ENCODE measurements at places on chromosomes 4 and X.

DNA sequence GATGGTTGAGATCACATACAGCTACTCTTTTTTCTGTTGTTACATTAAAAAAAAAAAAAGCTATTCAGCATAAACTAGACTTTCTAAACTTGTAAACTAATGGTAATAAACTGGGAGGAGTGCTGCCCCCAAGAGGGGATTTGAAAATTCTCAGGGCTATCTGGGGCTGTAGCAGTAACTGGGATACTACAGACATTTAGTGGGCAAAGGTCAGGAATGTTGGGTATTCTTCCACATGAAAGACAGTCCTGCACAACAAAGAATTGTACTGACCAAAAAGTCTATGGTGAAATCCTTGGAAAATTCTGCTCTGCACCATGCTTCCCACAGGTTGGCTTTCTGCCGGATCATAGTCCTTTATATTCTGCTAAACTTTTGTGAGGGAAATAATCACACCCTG is 232.6 kb upstream of the BOD1L1 start:
- peak; percentile 16 for DNase-seq

DNA sequence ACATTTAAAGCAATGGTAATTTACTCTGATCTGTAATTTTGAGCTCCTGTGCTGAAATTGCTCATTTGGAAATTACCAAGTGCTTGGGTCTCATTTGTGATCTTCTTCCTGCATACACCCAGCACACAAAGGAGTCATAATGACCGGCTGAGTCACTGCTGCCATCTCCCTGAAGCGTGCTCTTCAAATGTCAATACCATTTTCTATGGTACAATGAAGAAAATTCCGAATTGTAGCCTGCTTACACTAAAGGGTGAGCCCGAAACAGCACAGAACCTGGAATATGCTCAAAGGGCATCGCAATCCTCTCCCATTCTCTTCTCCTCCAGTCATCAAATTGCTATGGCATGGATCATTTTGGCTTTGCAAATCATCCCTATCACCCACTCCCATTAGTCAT is 140.5 kb downstream of the GRIA3 start:
- no peak for DNase-seq

DNA sequence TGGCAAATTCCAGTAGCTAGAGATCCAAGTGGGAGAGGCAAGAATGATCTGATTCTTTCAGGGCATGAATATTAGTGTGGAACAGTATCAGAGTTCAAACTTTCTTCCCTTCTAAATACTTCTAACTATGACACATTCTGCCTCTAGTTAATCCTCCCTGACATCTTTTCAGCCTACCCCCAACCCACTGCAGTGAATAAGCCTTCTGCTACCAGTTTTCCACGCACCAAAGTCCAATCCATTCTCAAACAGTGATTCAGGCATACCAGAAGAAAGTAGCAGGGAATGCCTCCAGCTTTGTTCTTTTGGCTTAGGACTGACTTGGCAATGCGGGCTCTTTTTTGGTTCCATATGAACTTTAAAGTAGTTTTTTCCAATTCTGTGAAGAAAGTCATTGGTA is 155.4 kb upstream of the FTHL17 start:
- peak; percentile 80 for DNase-seq

DNA sequence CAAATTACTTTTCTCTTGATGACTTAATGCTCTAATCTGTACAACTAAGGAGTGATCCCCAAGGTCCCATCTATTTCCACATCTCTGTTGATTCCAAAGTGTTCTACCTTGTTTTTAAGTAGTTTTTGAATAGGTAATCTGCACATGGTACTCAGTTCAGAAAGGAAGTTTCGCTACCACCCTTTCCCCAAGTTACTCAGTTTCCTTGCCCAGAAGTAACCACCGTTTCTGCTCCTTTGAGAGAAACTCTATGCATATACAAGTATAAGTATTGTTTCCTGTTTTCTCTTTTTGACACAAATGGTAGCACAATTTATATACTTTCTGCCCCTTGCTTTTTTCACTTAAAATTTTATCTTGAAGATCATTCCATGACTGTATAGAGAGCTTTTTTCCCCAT is 18.1 kb downstream of the TMEM154 start:
- DNase-seq = no peak

DNA sequence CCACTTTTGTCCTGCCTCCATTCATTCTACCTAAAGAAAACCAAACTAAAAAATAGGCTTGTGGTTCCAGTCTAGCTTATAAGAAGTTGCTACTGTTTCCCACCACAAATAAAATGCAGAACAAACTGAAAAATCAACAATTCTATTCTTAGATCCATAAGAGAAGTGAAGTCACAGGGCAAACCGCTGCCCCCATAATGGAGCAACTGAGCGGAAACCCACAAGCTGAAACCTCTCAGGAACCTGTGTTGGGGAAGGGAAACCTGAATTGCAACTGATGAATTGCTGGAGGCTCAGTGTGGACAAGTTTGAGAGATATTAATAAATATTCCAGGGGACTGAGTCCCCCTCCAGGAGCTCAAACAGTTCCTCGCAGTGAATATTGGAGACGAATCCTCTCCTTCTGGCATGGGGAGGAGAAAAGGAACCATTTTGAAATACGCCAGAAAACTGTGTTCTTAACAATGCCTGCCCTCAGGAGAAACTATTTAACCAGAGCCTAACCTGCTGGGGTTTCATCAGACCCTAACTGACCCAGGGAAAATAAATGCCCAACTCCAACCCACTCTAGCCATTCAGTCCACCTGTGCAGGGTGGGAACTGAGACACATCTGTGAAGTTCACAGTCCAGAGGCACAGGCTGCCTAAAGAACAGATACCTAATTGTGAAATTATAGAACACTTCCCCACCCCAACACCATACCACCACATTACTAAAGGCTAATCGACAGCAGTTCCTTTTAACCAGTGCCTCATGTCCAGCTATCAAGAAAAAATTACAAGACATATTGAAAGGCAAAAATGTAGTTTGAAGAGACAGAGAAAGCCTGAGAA is 22.8 kb upstream of the SH3RF1 start:
- no peak for DNase-seq

GRCh38 chrX:4994855-4995254 is 1233.8 kb downstream of the NLGN4X start:
- no peak for DNase-seq

- DNase-seq = no peak
These were observed 548 bp downstream of the TMEM164 start for GRCh38 chrX:110003167-110004156.

DNA sequence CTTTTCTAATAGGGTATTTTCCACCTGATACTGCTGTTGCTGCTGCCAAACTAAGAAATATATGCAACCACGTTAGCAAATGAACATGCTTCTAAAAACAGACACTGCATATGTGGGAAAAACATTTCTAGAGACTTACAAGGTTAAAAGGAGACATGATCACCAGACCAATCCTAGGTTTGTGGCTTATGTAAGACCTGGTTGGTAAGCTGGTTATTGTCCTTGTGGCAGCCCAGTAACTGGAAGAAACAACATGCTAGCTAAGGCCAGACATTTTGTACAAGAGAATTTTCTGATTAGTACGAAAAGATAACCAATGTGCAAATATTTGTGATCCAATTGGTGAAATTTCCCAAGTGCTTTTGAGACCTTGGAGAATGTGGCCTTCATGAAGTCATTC is 112.0 kb downstream of the AFF2 start:
- DNase-seq = no peak

DNA sequence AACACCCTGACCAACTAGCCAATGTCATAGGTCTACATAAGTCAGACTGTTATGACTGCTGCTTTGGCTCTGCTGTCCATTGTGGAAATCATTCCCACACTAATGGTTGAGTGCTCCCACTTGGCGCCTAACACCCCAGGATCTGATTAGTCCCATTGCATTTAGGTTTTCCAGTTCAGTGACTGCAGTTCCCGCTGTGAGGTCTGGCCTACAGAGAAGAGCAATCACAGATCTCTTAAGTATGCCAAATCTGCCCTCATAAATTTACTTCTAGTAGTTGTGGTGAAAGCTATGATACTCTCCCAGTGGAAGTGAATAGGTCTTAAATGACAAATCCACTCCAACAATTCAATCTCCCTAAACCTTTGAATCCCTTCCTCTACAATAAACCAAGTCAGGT is 77.3 kb upstream of the IL2 start:
- no peak for DNase-seq

DNA sequence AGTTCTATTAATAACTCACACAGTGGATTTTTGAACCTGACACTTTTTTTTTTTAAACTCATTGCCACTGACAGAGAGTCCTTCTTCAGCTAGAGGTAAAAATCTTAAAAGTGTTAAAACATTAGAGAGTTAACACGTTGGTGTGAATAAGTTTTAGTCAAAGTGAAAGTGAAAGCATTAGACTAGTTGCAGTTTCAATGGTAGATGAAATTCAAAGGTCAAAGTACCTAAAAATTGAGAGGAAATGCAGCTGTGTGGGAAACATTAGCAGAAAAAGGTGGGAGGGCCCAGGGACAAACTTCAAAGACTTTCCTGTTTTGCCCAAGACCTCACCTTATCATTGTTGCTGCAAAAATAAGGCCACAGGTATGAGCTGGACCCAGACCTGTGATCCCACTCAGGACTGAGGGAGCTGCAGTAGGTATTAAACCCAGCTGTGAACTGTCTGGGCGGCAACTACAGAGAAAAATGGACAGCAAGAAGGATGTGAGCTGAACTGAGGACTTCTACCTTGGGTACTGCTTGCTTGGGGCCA is 17.6 kb upstream of the GABRA4 start:
- DNase-seq = no peak

- DNase-seq = no peak
These were observed 12.7 kb upstream of the SPCS3 start for GRCh38 chr4:176306837-176307665.

DNA sequence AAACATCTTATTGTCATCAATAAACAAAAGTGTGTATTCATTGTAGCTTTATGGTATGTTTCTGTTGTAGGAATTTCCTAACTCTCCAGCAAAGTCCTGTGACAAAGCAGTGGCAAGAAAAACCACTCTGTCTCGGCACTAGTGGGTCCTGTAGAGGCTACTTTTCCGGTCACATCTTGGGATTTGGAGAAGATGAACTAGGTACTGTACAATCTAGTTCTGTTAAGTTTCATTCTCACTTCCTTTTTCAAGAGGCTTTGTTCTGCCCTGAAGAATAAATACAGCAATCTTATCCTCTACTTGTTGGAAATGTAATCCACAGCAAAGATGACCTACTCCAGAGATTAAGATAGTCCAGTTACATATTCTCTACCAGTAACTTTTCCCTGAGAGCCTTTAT is 69.3 kb downstream of the HHIP start:
- no peak for DNase-seq

DNA sequence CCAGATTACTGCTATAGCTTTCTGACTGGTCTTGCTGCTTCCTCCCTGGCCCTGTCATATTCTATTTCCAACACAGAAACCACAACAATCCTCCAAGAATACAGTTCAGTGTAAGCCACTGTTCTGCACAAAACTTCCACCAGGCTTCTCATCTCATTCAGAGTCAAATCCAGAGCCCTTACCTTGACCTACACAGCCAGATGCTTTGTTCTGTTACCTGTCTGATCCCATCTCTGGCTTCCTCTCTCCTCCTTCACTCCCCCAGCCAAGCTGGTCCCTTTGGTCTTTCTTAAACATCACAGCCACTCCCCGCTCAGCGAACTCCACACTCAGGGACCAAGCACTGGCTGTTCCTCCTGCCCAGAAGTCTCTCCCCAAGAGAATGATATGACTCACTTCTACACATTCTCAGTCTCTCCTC is 84.8 kb upstream of the BMP2K start:
- peak; percentile 28 for DNase-seq

GRCh38 chr4:119735165-119735651 is 106.6 kb upstream of the PDE5A start:
- DNase-seq = peak; percentile 94

- DNase-seq = no peak
These were observed 32.9 kb downstream of the EREG start for GRCh38 chr4:74397748-74398426.

DNA sequence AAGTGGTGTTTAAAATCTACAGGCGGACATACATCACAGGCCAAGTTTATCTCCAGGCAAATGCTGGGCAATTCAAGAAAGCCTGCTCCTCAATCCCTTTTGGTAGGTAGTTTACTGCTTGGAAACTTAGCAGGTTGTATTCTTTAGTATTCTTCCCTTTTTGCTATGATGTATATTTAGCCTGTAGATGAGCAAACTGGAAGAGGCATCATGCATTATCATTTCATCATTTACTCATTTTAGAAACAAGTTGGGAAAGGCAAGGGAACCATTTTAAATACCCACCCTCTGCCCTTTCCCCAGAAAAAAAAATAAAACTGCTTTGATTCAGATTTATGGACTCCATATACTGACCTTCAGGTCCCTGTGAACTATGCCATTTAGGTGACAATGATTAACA is 213.2 kb downstream of the CAMK2D start:
- DNase-seq = no peak

- DNase-seq = no peak
These were observed 526.0 kb downstream of the IL1RAPL1 start for GRCh38 chrX:29113221-29113620.

Measured in fibroblast of upper back skin (primary cell).